ENCODE measurements at places on chromosomes 5 and 9.

DNA sequence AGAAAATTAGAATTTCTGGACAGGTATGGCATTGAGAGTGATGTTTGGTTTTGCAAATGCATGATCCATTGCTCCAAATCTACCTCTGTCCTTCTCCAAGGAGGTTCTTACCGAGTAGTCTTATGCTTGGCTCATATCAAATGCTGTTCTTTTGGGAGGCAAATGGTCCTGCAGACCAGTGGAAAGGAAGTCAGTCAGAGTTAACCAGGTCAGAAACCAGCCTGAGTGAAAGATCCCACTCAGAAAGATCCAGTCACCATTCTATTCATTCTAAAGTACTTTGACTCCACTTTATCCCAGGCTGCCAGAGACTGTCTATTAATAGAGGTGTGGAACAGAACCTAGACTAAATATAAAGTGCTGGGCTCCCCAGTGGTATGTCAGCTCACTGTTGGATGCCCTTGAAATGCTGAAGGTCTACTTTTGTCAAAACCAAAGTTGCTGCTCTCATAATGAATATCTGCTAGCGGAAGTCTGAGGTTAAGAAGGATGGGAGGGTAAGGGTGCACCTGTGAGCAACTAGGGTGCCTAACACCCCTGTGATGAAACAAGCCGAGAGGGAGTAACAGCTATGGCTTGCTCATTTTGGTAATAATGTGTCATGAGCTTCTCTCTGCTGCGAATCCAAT is 302.2 kb downstream of the ZNF608 start:
- DNase-seq: no peak

DNA sequence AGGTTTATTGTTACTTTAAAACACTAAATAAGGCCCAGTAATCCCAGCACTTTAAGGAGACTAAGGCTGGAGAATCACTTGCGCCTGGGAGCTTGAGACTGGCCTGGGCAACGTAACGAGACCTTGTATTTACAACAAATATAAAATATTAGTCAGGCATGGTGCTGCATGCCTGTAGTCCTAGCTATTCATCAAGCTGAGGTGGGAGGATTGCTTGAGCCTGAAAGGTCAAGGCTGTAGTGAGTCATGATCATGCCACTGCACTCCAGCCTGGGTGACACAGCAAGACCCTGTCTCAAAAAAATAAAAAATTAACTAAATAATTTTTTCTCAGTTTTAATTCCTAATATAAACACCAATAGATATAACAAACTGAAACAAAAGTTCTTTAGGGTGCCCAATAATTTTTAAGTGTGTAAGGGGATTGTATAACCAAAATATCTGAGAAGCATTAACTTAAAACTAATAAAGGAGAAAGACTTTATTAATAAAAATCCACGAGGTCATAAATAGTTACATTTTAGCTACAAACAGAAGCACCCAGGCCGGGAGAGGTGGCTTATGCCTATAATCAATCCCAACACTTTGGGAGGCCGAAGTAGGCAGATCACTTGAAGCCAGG is 32.7 kb downstream of the FAM13B start:
- DNase-seq: peak; percentile 28

- DNase-seq: peak; percentile 43
Observed at GRCh38 chr5:96655506-96655905, 6.7 kb upstream of the CAST start.

DNA sequence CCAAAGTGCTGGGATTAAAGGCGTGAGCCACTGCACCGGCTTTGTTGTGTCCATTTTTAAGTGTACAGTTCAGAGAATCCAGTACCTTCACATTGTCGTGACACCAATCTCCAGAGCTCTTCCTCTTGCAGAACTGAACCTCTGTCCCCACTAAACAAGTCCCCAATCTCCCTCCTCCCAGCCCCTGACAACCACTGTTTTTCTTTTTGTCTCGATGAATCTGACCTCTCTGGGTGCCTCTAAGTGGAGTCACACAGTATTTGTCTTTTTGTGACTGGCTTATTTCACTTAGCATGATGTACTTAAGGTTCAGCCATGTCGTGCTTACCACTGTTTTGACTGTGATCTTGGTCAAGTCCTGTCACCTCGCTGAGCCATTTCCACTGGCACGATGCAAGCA is 1.6 kb downstream of the WDR38 start:
- DNase-seq: no peak

DNA sequence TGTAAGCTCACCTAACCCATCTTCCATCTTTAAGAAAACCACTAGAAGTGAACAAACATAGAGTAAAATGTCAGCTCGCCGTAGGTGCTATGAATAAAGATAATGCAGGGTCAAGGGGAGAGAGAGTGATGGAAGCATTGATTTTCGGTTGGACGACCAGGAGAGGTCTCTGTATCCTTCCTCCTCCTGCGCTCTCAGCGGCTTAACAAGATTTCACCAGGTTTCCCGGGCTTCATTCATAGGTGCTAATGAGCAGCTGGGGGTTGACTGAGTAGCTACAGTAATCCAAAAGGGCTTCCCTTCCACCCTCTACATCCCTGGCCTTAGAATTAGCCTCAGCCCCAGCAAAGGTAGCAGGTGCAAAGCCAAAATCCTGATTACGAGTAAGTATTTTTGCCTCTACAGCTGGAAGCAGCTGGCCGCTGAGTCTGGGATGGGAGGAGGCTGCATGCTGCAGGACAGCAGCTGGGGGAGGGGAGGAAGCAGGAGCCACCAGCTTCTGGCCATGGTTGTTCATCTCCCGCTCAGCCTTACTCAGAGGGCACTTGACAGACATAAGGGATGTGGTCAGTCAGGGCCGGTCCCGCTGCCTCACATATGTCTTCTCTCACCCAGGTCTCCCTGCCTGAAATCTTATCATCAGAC is 112.0 kb upstream of the IL12B start:
- no peak for DNase-seq

Data from astrocyte of the spinal cord (primary cell).